ENCODE measurements at places on chromosomes 1 and 21. TPM values are rescaled to one million over a fixed set of nuclear protein-coding genes. Genes with fewer than 3 reads are reported as not detected.

Gene HENMT1
- total RNA-seq, result 11.3 TPM

Gene ATP1A2
- total RNA-seq, result 36.8 TPM

Gene BSDC1
- 57.9 TPM for total RNA-seq

Gene CELA3B
- total RNA-seq, result not detected

DNA sequence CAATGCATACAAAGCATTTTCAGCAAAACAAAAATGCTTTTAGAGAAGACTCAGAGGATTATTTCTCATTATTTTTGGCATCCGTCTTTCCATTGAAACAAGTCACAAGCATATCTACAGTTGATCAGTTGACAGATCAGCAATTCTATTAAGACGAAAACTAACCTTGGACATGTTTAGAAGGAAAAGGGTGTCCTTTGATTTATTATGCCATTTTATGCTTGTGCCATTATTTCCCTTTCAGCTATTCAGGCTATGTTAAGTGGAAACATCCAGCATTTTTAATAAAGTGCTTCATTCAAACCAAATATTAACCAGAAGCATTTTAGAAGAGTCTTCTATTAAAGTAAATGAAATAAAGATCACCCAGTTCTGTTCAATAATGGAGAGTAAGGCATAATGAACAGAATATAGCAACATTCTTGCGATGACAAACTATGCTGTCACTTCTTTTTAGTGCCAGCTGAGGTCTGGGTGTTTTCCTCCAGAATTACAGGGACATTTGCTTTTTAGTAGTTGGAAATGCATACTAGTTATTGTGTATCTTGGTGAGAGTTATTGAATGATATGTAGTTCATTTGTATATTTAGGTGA, 481.4 kb downstream of the PLA2G4A start:
- H3K36me3 ChIP-seq, result no peaks in the 10 kb centered on the region
- no peaks in the 10 kb centered on the region for H3K27me3 ChIP-seq
- H3K4me3 ChIP-seq, result no peak overlapping the region
- no peaks in the 10 kb centered on the region for H3K4me1 ChIP-seq

GRCh38 chr1:94039871-94040569, 80.9 kb downstream of the ABCA4 start:
- DNase-seq, result no peak
- no peak overlapping the region for H3K4me3 ChIP-seq
- H3K4me1 ChIP-seq, result no peaks in the 10 kb centered on the region
- H3K27ac ChIP-seq, result peak overlapping the region; percentile 7

DNA sequence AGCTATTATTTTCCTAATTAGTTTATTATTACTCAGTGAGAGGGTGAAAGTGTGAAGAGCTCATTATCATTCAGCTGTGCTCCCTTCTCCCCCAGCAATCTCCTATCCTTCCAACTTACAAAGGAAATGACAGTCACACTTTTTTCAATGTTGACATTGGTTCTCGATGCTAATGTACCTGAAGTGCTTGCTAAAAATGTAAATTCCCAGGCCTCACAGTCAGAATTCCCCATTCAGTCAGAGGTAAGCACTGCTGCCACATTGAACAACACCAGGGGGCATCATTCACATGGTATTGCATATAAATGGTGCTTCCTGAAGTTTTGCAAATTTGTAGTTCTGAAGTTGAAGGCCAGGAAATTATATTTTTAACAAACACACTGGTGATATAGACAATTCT, 132.7 kb upstream of the FOXD3 start:
- H3K27me3 ChIP-seq, result no peaks in the 10 kb centered on the region
- H3K4me1 ChIP-seq, result no peaks in the 10 kb centered on the region
- H3K27ac ChIP-seq, result no peak overlapping the region
- DNase-seq, result no peak
- no peaks in the 10 kb centered on the region for H3K36me3 ChIP-seq

- no peaks in the 10 kb centered on the region for H3K27me3 ChIP-seq
- peaks cover 5% of the 10 kb centered on the region for H3K4me1 ChIP-seq
- no peaks in the 10 kb centered on the region for H3K36me3 ChIP-seq
- no peak for DNase-seq
- peak overlapping the region; percentile 98 for H3K4me3 ChIP-seq
Measured at GRCh38 chr1:62438163-62438562, 1.3 kb downstream of the USP1 start.

Gene TRAPPC10
- total RNA-seq, result 22.3 TPM

DNA sequence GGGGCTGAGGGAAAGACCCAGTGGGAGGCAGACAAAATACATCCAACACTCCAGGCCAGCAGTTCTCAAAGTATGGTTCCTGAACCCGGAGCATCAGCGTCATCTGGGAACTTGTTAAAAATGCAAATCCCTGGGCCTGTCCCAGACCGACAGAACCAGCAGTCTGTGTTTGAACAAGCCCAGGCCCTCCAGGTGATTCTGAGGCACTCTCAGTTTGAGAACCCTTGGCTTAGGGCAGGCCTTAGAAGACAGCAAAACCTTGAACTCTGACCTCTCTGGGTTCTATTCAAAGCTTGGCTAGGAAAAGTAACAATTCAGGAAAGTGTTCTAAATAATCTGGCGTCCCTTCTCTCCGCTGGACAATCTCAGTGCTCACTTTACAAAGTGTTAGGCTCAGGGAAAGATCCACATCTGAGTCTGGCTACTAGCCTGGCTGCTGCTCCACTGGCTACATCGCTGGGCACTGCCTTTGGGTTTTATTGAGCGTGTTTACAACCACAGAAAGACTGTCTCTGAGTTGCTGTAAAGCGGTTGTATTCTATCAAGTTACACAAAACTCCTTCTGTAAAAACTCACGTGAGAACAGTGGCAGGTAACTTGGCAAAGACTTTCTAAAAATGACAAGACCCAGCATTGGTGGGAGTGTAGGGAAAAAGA, 166.1 kb downstream of the HIVEP3 start:
- H3K27ac ChIP-seq, result no peak overlapping the region
- H3K36me3 ChIP-seq, result no peaks in the 10 kb centered on the region
- H3K4me1 ChIP-seq, result no peaks in the 10 kb centered on the region
- no peaks in the 10 kb centered on the region for H3K27me3 ChIP-seq
- no peak for DNase-seq

Gene ROR1
- total RNA-seq, result 12.0 TPM

DNA sequence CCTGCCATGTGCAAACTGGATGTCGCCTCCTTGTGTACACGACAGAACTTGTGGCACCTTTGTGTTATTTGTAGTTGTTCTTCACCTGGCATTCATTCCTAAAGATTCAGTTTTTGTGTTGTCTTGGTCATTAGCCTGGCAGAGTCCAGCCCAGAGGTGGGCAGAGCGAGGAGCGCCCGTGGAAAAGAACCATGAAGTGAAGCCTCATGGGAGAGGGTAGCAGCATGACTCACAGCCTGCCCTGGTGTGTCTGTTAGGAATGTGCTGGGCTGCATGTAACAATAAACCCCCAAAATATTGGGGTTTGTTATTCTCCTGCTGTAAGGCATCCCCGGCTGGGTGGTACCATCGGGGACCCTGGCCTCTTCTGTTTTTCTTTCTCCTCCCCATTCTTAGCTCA, 124.9 kb upstream of the TMEM51 start:
- no peaks in the 10 kb centered on the region for H3K27me3 ChIP-seq
- H3K27ac ChIP-seq, result no peak overlapping the region
- no peak overlapping the region for H3K4me3 ChIP-seq
- DNase-seq, result no peak

GRCh38 chr1:236284291-236284721, 2.5 kb upstream of the ERO1B start:
- H3K27ac ChIP-seq, result no peak overlapping the region
- H3K4me3 ChIP-seq, result no peak overlapping the region
- no peaks in the 10 kb centered on the region for H3K27me3 ChIP-seq
- DNase-seq, result no peak
- H3K36me3 ChIP-seq, result no peaks in the 10 kb centered on the region
- H3K4me1 ChIP-seq, result no peaks in the 10 kb centered on the region

Gene HFM1
- 10.6 TPM for total RNA-seq

DNA sequence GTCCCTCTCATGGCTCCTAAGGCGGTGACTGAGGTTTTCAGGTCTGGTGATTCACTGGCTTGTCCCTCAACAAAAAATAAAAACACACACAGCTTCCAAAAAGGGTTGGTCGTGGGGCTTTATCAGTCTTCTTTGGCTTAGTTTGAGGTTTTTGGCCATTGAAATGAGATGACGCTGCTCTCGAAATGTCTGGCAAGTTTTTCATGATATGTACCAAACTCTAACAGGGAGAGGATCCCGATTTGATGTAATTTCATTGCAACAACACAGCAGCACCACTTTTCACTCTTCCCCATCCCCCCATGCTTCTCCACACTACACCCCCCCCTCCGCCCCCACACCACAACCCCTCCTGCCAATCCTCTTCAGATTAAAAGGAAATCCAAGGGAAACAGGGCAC, 187.1 kb upstream of the NFIA start:
- DNase-seq, result no peak
- H3K27me3 ChIP-seq, result no peaks in the 10 kb centered on the region
- no peaks in the 10 kb centered on the region for H3K36me3 ChIP-seq
- no peaks in the 10 kb centered on the region for H3K4me1 ChIP-seq

Gene HES2
- total RNA-seq, result 0.21 TPM

DNA sequence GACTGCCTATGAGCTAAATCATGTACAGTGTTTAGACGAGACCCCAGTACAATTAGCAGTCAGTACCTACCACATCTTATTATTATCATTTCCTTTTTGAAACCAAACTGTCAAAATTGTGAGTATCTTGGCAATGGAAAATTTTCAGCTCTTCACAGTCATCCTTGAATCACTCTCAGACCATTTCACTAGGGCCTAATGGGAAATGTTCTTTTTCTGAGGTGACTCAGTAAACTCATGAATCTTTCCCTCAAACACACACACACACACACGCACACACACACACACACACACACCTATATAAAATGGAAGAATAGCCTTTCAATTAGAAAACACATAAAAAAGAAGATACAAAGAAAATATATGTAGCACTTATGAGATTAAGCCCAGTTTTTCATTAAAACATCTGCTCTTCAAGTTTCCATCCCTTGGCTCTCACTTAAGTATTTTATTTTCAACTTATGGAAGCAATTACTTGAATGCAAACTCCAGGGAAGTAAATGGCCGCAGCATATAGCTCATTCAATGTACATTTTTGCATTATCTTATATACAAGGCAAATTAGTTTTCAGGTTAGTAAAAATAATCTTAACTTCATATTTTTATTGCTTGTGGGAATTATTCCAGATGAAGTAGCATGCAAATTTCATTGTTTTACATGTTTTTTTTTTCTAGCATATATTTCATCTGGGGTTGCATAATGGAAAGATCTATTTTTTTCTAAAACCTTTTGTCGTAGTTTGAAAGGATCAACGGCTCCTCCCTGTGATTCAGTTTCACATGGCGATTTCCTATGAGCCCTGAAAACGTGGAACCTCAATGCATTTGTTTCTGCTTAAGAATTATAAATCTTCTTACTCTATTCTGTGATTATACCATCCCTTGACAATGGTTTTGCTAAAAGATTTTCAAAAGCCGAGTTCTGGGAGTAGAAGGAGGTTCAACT, 46.3 kb upstream of the TMPRSS15 start:
- no peak overlapping the region for H3K27ac ChIP-seq
- no peaks in the 10 kb centered on the region for H3K27me3 ChIP-seq
- H3K4me1 ChIP-seq, result no peaks in the 10 kb centered on the region
- H3K36me3 ChIP-seq, result no peaks in the 10 kb centered on the region
- no peak for DNase-seq

Gene CD5L
- total RNA-seq, result not detected

Gene HSD3B2
- total RNA-seq, result 0.49 TPM

GRCh38 chr1:205444931-205445645, 10.8 kb downstream of the BLACAT1 start:
- no peaks in the 10 kb centered on the region for H3K36me3 ChIP-seq
- H3K27ac ChIP-seq, result peak overlapping the region; percentile 62
- H3K4me1 ChIP-seq, result no peaks in the 10 kb centered on the region
- DNase-seq, result peak; percentile 65
- H3K4me3 ChIP-seq, result peak overlapping the region; percentile 4

GRCh38 chr1:54968551-54968950, 11.9 kb upstream of the TMEM61 start:
- H3K36me3 ChIP-seq, result no peaks in the 10 kb centered on the region
- H3K4me3 ChIP-seq, result no peak overlapping the region

- no peaks in the 10 kb centered on the region for H3K36me3 ChIP-seq
- peaks cover 4% of the 10 kb centered on the region for H3K4me1 ChIP-seq
- no peak overlapping the region for H3K27ac ChIP-seq
- no peak overlapping the region for H3K4me3 ChIP-seq
Measured at GRCh38 chr1:64599242-64599641, 129.3 kb downstream of the CACHD1 start.

- no peak for DNase-seq
- H3K27ac ChIP-seq, result no peak overlapping the region
- H3K4me3 ChIP-seq, result no peak overlapping the region
- H3K36me3 ChIP-seq, result no peaks in the 10 kb centered on the region
- no peaks in the 10 kb centered on the region for H3K4me1 ChIP-seq
Measured at GRCh38 chr1:44380666-44381177, 24.3 kb upstream of the RNF220 start.

Measured in uterus (tissue), 4 donors.